ENCODE measurements at places on chromosomes 2 and 18.

DNA sequence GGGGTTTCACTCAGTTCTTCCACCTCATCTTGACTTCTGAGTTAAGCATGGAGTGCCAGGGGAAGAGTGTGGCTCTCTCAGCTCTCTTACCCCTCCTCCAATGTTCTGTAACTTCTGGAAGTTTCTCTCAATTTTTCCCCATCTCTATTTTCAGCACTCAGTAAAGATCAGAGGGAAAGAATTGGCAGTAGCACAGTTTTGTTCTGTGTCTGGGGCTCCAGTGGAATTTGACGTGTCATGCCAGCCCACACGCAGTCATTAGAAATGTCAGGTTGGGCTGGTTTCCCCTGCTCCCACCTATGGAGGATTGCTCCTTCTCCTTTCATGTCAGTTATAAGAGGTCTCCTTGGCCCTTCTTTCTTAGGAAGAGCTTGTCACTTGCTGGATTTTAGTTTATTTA, 104.6 kb upstream of the COL3A1 start:
- no peak for DNase-seq

DNA sequence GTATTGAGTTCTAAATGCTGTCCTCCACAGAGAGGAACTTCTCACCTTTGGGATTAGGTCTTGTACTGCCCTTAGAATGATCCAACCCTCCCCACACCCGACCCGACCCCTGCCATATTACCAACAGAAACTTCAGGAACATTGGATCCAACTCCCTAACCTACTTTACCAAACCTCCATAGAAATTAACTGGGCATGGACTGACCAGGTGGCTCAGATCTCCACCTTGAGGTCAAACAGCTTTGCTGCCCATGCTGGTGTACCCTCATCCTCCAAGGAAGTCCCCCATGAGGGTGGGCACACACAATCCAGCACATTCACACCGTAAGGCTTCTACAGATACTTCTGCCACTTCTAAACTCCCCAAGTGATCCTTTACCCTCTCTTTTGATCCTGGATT, 21.5 kb downstream of the NFE2L2 start:
- no peak for DNase-seq

- DNase-seq: no peak
Observed at GRCh38 chr18:50151926-50152325, 43.0 kb downstream of the MYO5B start.

DNA sequence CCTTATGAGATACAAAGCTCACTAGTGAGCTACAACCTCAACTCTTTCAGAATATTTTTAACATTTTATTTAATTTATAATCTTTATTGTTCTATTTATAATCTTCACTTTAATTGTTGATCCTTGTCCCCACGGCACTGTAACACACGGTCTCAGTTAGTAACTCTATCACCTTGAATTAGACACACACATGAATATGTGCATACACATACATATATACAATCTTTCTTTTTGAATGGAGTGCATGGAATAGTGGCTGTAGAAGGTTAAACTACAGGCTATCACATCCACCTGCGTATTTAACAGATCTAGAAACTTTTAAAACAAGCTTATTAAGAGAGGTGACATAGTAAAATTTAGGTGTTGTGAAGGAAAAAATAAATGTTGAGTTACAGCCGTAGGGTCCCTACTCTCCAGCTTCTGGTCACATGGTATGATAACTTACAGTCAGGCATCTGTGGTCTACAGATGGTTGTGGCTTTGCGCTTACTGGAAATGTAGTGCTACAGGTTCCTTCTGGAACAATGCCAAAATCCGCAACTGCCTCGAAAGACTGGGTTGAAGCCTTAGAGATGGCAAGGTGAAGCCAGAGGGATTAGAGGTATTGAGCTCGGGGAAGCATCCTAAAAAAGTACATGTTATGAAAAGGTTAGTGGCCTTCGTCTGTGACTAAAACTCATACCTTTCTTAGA, 1324.1 kb upstream of the SLC39A10 start:
- no peak for DNase-seq

- no peak for DNase-seq
Observed at GRCh38 chr2:30462131-30462857, 15.2 kb downstream of the LCLAT1 start.

DNA sequence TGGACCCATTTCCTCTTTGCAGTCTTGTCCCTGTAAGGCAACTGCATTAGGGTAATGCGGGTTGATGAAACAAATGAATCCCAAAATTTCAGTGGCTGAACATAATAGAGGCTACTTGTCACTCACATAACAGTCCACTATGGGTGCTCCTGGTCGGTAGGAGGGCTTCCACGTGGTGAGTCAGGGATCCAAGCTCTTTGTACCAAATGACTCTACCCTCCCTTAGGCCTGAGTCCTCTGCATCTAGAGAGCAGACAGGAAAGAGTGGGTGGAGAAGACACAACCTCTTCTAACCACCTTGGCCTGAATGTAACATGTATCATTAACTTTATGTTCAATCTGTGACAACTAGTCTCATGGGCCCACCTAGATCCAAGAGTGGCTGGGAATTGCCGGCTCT, 86.2 kb upstream of the HAAO start:
- DNase-seq: no peak

DNA sequence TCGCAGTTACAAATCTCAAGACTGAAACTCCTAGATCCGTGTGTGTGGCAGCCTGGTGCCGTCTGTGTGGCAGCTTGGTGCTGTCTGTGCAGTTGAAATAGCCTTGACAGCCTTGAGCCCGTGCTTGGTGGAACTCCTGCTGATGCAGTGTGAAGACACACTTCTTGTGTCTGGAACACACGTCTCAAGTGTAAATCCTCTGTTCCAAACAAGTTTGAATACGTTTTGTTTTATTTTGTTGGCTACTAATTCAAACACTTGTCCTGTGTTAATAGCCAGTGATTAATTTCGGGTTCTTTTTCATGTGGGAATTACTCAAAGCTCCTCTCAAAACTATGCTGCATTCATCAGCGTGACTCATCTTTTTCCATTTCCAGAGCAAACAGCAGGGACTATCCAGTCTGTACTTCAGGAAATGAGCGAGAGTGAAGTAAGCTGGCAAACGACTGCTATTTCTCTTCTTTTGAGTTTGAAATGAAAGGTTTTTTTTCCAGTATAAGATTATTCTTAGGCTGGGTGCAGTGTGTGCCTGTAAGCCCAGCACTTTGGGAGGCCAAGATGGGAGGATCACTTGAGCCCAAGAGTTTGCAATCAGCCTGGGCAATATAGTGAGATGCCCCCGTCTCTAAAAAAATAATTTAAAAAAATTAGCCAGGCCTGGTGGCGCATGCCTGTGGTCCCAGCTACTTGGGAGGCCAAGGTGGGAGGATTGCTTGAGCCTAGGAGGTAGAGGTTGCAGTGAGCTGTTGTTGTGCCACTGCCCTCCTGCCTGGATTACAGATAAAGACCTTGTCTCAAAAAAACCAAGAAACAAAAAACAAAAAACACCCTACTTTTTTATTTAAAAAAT, 152.9 kb downstream of the SPP2 start:
- no peak for DNase-seq

DNA sequence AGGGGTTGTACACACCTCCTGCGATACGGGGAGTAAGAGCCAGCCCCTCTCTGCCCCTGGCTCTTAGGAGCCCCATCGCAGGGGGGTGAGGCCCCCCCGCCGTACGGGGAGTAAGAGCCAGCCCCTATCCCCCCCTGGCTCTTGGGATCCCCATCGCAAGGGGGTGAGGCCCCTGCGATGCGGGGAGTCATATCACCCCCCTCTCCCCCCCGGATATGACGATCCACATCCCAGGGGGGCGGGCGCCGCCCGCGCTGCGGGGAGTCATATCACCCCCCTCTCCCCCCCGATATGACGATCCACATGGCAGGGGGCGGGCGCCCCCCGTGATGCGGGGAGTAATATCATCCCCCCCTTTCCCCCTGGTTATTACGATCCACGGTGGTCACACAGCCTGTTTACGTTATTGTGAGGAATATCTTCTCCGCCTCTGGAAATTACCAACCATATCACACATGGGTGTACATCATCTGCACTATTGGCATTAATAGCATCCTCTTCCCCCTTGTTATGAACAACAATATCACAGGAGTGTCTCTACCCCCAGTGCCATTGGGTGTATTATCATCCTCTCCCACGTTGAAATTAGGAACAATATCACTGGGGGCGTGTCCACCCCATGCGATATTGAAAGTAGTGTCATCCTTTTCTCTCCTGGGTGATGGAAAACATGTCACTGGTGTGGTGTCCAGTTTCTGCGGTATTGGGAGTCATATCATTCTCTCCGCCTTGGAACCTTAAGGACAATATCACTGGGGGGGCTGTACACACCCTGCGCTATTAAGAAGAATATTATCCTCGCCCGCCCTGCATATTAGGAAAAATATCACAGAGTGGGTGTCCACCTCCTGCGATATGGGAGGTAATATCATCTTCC, 24.7 kb upstream of the NAGK start:
- no peak for DNase-seq

All from activated T-cell treated with anti-CD3 and anti-CD28 coated beads, Interleukin-2, amount 50 U/mL, for 1 hour (primary cell).